ENCODE measurements at places on chromosomes 12 and 14.

GRCh38 chr14:66401449-66402095 is 84.6 kb upstream of the CCDC196 start:
- no peak for DNase-seq

DNA sequence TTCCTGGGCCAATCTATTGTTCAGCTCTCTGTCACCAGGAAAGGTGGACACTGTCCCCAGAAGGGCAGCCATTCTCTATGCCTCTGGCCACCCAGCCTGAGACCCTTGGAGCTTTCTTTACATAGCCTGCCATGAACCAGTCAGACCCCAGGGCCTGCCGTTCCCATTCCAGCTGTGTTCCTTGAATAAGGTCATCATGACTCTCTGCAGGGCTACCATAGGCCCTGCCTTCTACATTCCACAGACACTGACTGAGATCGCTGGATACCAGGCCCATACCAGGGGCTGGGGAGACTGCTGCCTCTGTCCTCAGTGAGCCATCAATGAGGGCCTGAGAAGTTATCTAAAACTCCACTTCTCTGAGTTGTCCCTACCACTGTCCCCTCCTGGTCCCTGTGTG is 75.5 kb downstream of the SYNE3 start:
- DNase-seq = no peak

GRCh38 chr12:9404469-9405260 is 196.5 kb upstream of the PZP start:
- DNase-seq = no peak

DNA sequence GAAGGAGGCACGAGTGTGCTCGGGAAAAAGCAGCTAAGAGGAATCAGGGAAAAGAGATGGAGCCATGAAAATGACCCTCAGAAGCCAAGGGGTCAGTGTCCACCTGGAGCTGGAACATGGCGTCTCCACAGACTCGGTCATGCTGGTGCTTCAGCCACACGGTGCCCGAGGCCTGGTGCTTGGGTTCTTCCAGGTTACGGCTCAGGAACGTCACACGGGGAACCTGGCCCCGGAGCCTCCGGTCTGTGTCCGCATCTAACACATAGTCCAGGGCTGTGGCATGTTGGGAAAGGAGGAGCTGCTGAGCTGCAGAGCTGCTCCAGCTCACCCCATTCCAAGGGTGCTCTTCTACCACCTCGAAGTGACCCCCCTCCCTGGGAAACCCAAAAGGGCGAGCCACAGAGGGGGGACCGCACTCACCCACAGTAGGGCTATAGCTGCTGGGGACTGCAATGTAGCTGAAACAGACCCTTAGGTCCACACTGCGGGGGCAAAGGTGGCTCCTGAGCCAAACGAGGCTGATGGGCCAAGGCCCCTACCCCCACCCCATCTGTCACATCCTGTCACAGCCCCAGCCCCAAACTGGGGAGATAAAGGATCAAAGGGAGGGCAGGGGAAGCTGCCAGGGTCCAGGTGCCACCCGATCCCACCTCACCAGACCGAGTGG is 10.8 kb downstream of the ITGA7 start:
- DNase-seq = no peak

GRCh38 chr12:95859344-95859816 is 628 bp downstream of the SNRPF start:
- no peak for DNase-seq

- no peak for DNase-seq
These were observed 32.8 kb downstream of the GALC start for GRCh38 chr14:87960013-87960787.

DNA sequence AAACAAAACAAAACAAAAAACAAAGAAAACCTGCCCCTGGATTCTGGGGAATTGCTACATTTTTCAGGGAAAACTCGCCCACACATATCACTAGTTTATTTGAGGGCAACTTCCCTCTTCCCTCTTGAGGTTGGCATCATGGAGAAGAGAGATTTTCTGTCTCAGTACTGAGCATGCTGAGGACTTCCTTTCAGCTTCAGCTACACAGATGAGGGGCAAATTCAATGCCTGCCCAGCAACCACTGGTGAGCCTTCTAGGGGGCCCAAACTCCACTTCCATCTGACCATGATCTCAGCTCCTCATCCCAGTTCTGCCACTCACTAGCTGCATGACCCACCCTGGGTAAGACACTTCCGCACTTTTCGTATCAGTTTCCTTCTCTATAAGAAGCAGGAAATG is 63.1 kb upstream of the SCN8A start:
- no peak for DNase-seq

All from stimulated activated CD8-positive, alpha-beta memory T cell treated with anti-CD3 and anti-CD28 coated beads, Interleukin-15, amount 100 ng/mL, for 1 hour (primary cell).